ENCODE measurements at places on chromosomes 1 and 21. TPM values are rescaled to one million over a fixed set of nuclear protein-coding genes. Genes with fewer than 3 reads are reported as not detected.
A peak's percentile ranks its signal among the peaks of the same experiment; 100 is the strongest.

Gene KCNJ9
- total RNA-seq = not detected

Gene APCS
- not detected for total RNA-seq

Gene BARHL2
- total RNA-seq = not detected

Gene PANK4
- 6.4 TPM for total RNA-seq

- H3K27ac ChIP-seq = no peak overlapping the region
- no peaks in the 10 kb centered on the region for H3K4me1 ChIP-seq
- no peak for DNase-seq
- H3K4me3 ChIP-seq = no peak overlapping the region
These were observed 12.8 kb downstream of the SH2D1B start for GRCh38 chr1:162398999-162399580.

- H3K27me3 ChIP-seq = no peaks in the 10 kb centered on the region
- peak overlapping the region; percentile 97 for H3K27ac ChIP-seq
- peak; percentile 78 for DNase-seq
- H3K4me1 ChIP-seq = peaks cover 14% of the 10 kb centered on the region
These were observed 863 bp downstream of the TARBP1 start for GRCh38 chr1:234478152-234478480.

GRCh38 chr1:61171974-61172373 lies 89.6 kb downstream of the NFIA start:
- peaks cover 82% of the 10 kb centered on the region for H3K4me1 ChIP-seq
- no peak for DNase-seq
- no peaks in the 10 kb centered on the region for H3K36me3 ChIP-seq
- no peaks in the 10 kb centered on the region for H3K27me3 ChIP-seq
- no peak overlapping the region for H3K4me3 ChIP-seq

DNA sequence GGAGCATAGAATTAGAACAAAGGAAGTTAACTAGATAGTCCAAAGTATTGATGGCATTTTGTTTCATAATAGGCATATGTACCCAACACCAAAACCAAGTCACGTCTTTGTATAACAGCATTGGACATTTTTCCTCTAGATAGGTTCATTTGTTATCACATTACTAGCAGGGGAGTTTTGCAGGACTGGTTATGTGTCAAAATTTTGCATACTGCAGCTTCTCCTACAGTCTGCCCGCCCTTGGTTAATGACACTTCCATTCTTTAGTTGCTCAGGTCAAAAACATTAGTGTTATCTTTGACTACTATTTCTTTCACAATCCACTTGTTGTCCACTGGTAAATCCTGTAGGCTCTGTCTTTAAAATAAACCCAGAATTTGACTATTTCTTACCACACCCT lies 8.9 kb downstream of the CAPZA1 start:
- no peak for DNase-seq
- H3K4me1 ChIP-seq = peaks cover 44% of the 10 kb centered on the region
- peaks cover 8% of the 10 kb centered on the region for H3K36me3 ChIP-seq
- H3K4me3 ChIP-seq = no peak overlapping the region

DNA sequence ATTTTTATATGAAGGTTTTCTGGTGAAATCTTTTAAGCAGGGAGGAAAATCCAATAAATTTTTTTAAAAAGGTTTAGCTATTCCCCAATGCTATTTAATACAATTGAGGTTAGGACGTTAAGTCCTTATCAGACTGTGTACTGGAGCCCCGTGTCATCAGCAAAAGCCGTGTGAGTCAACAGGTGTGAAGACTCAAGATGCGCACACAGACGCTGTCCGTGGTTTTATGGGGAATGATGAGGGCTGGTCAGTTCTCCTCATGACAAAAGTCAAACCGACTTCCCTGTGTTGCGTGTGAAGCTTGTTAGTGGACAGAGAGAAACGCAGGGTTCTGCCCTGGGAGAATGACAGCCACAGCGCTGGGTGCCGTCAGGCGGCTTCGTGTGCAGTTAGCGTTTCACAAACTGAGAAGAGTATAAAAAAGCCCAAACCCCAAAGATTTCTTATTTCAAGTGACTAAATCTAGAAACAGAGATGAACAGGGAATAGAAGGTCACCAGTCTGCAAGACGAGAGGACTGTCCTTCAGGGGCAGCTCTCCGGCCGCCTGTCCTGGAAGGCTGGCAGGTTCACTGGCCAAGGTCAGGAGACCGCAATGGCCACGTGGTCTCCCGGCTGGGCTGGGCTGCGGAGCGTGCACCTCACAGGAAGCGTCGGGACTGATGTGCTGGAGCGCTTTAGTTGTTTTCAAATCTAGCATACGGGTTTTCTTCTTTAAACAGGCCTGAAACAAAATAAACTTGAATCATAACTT lies 22.4 kb downstream of the PTTG1IP start:
- no peak overlapping the region for H3K4me3 ChIP-seq
- H3K27ac ChIP-seq = no peak overlapping the region
- H3K36me3 ChIP-seq = peaks cover 78% of the 10 kb centered on the region
- DNase-seq = no peak

- no peaks in the 10 kb centered on the region for H3K27me3 ChIP-seq
- H3K4me1 ChIP-seq = no peaks in the 10 kb centered on the region
- H3K36me3 ChIP-seq = peaks cover 86% of the 10 kb centered on the region
- H3K27ac ChIP-seq = no peak overlapping the region
These were observed 16.1 kb downstream of the UBIAD1 start for GRCh38 chr1:11289064-11289463.

- H3K27ac ChIP-seq = no peak overlapping the region
- no peaks in the 10 kb centered on the region for H3K36me3 ChIP-seq
- H3K4me1 ChIP-seq = no peaks in the 10 kb centered on the region
- DNase-seq = no peak
These were observed 146.8 kb downstream of the ZBTB18 start for GRCh38 chr1:244197851-244198375.

- no peak overlapping the region for H3K27ac ChIP-seq
- H3K27me3 ChIP-seq = peaks cover 93% of the 10 kb centered on the region
- DNase-seq = no peak
- H3K4me1 ChIP-seq = peaks cover 5% of the 10 kb centered on the region
- H3K36me3 ChIP-seq = no peaks in the 10 kb centered on the region
These were observed 260.3 kb downstream of the GRIK3 start for GRCh38 chr1:36773827-36774541.

DNA sequence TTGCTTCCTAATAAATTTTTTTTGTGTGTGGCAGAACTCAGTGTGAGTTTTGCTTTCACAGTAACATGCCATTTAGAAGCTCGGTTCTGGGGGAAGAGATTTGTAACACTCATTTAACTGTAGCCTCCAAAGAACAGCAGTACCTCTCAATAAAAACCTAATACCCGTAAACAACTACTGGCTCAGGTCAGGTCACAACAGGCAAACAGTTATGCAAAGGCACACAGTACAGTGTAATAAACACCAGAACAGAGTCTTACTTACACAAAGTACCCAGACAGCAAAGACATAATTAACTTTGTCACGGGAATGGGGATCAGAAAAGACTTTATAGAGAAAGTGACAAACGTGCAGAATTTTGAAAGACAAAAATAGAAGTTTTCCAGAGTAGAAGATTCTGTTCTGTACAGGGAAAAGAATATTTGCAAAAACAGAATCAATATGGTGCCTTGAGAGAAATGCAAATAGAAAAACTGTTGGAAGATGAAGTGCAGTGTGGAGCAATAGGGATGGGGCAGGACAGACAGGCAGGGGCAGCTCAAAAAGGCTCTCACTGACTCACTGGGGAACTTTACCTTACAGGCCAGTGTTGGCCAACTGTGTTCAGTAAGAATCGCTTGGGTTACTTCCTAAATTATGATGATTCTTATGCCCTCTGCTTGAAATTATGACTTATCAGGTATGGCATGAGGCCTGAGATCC lies 38.8 kb downstream of the EGLN1 start:
- DNase-seq = no peak
- no peak overlapping the region for H3K27ac ChIP-seq
- peaks cover 17% of the 10 kb centered on the region for H3K4me1 ChIP-seq
- no peaks in the 10 kb centered on the region for H3K27me3 ChIP-seq
- no peaks in the 10 kb centered on the region for H3K36me3 ChIP-seq

DNA sequence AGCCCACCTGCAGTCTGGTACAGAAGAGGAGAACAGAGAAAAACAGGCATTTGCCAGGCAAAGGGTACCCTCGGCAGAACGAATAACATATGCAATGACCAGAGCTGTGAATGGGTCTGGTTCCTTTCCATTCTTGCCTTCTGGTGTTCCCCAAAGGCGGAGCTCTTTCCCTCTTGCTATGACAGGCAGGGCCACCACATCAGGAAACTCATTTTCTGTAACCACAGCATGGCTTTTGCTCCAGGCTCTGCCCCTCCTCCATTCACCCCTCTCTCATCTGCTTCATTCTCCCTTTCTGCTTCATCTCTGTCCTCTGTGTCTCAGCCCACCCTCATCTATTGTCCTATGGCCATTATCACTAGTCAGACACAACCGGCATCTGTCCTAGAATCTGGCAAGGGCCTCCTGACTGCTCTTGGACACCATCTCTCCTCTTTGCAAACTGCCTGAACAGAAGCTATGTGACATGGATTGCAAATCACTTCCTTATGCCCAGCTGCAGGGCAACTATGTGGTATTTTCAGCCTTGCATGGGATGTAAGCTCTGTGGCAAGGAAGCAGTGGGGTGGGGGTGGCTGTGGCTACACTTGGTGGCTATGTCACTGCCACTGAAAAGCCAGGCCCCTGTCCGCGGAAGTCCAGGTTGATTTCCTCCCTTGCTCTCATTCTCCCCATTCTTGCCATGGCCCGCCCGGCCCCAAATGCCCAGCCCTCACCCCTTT lies 78.8 kb upstream of the ABCD3 start:
- H3K4me3 ChIP-seq = no peak overlapping the region
- no peak overlapping the region for H3K27ac ChIP-seq
- no peaks in the 10 kb centered on the region for H3K27me3 ChIP-seq
- no peaks in the 10 kb centered on the region for H3K36me3 ChIP-seq
- peaks cover 23% of the 10 kb centered on the region for H3K4me1 ChIP-seq
- DNase-seq = no peak

GRCh38 chr1:35220976-35221375 lies 28.0 kb upstream of the SFPQ start:
- no peaks in the 10 kb centered on the region for H3K36me3 ChIP-seq
- H3K27ac ChIP-seq = no peak overlapping the region
- H3K4me3 ChIP-seq = no peak overlapping the region
- H3K27me3 ChIP-seq = no peaks in the 10 kb centered on the region
- peaks cover 5% of the 10 kb centered on the region for H3K4me1 ChIP-seq

DNA sequence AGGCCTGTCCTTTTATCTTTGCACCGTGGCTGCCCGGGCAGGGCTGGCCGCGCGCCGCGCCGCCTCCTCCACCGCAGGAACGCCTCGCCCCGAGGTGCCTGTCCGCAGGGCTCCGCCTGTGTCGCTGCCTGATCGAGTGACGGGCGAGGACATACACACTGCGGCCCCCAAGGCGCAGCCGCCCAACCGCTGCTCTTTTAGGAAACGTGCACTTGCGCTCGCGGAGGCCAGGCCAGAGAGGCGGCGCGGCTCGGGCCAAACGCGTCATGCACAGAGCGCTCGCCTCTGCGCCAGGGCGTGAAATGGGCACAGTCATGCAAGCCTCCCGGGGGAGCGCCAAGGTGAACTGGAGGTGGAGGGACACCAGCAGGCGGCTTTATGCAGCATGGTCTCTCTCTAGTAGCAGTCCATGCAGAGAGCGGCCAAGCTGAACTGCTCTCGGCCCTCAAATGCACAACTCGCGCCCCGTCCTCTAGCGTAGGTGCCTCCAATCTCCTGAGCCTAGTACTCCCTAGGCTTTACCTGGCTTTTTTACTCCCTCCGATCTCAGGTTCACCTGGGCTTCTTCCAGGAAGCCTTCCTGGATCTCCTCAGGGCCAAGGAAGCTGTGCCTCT lies 12.9 kb downstream of the TRABD2B start:
- no peaks in the 10 kb centered on the region for H3K27me3 ChIP-seq
- DNase-seq = no peak
- peaks cover 15% of the 10 kb centered on the region for H3K4me1 ChIP-seq
- no peaks in the 10 kb centered on the region for H3K36me3 ChIP-seq
- H3K4me3 ChIP-seq = peak overlapping the region; percentile 9

DNA sequence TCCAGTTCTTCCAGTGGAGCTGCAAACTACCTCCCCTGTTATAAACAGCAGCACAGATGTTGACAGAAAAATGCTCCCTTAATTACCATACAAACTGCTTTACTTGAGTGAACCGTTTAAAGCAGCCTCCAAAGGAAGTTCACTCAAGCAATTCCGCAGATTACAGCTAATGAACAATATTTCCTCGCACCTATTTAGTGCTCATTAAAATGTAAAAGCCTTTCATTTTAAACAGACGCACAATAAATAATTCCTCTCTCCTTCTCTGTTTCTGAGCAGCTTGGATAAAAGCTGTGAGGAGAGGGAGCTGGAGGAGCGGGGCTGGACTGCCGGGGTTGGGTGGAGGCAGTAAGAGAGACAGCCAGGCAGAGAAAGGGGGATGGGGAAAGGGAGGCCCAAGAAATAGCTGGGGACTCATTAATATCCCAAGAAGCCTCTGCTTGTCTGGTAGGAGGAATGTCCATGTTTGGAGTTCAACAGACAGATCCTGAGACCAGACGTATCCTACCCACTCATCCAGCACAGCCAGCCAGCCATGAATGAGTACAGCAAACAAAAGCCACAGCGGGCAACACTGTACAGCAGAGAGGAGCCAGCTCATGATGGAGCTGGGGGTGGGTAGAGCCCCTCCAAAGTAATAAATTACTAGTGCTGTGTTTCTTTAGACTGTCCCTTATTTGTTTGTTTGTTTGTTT lies 227.7 kb downstream of the GPATCH2 start:
- no peaks in the 10 kb centered on the region for H3K27me3 ChIP-seq
- H3K4me3 ChIP-seq = no peak overlapping the region
- H3K36me3 ChIP-seq = no peaks in the 10 kb centered on the region
- DNase-seq = no peak
- no peak overlapping the region for H3K27ac ChIP-seq

DNA sequence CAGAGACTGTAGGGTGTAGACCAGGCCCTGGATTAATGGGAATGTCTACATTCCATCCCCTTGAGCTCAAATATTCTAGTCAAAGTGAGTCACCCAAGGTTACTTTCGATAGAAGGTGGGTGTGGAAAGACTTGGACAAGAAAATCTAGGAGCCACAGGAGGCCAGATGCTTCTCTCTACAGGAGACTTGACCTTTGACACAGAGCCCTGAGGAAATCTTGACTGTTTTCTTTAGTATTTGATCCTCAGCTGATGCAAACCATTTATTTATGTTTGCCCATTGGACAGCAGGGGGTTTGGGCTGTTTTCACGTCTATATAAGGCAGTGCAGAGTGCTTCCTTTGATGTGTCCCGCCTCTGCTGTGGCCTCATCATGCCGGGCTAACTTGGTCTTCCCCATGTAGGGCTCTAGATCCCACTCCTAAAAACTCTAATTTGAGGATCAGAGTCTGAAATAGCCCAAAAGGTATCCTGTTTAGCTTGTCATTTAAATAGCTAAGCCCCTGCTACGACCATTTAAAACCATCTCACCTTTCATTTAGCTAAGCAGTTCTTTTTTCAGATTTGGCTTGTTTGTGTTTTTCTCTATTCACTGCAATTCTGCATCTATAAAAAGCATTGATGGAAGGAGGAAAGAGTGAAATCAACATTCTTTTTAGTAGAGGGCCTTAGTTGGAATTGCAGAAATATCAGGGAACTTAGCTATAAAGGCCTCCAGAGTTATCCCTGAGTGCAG lies 15.5 kb upstream of the MAP3K7CL start:
- no peak overlapping the region for H3K4me3 ChIP-seq
- H3K36me3 ChIP-seq = no peaks in the 10 kb centered on the region
- DNase-seq = no peak
- H3K27me3 ChIP-seq = no peaks in the 10 kb centered on the region

- DNase-seq = no peak
- H3K4me3 ChIP-seq = no peak overlapping the region
- H3K4me1 ChIP-seq = peaks cover 28% of the 10 kb centered on the region
- H3K36me3 ChIP-seq = no peaks in the 10 kb centered on the region
- H3K27me3 ChIP-seq = no peaks in the 10 kb centered on the region
These were observed 27.3 kb upstream of the RNF19B start for GRCh38 chr1:32991819-32992488.
